ENCODE measurements at places on chromosomes 16 and 17. TPM values are rescaled to one million over a fixed set of nuclear protein-coding genes. Genes with fewer than 3 reads are reported as not detected.

DNA sequence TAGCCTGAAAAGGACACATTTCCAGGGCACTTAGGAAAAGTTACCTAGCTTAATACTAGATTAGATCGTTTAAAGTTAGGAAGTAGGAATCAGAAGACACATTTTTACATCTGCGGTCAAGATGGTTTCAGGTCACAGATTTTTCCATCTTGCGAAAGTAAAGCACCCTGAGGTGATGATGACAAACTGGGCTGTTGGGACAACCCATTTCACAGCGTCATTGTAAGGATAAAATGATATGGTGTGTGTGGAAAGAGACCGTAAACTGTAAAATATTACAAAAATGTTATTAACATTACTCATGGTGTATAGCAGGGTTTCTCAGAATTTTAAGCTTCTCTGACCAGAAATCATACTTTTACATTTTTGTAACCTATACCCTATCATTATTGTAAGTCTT is 10.1 kb upstream of the MAP2K6 start:
- peak; percentile 56 for DNase-seq

DNA sequence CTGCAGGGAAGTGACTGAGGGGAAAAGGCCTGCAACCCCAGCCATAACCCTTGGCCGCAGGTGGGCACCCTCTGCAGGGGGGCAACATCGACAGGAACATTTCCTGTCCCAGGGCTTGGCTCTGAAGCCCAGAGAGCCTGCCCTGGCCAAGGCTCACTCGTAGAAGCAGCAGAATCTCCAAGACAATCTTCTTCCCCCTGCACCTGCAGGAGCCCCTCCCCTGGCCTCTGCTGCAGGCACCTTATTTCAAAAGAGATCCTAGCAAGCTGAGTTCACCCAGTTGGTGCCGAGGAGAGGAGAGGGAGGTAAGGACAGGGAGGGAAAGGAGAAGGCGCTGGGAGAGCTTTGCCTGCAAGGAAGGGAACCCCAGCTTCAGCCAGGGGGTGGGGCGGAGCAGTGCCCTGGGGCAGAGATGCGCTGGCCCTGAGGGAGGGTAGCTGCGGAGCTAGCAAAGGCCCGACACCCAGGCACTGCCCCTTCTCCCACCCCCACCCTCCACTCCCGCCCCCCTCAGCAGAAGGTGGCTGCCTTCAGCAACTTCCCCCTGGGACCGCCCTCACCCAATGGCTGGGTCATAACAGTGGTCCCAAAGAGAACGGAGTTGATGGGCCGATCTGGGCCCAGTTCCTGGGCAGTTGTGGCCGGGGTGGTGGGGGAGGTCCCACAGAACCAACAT is 104.3 kb upstream of the TNRC6C start:
- DNase-seq: no peak

DNA sequence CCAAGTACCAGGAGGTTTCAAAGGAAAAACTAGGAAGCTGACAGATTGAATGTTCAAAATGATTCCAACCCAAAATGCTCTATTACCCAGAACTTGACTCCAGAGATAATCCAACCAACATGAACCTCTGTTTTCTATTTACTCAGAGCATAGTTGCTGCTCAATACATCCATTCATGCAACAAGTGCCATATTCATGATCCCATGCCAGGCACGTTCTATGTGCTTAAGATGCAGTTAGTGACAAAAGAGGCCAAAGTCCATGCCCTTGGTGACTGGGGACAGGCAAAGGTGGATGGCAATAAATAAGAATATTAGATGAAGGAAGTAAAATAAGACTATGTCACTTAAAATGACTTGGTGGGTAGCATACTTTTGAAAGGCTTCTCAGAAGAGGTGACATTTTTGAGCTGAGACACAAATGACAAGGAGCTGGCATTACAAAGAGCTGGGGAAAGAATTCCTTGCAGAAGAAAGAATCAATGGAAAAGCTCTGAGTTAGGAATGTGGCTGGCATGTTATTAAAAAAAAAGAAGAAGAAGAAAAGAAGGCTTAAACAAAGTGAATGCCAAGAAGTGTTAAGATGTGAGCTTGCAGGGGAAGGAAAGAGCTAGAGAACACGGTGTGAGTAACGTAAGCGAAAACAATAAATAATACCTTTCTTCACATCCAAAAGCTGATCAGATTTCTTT is 34.5 kb downstream of the TOX3 start:
- no peak for DNase-seq

DNA sequence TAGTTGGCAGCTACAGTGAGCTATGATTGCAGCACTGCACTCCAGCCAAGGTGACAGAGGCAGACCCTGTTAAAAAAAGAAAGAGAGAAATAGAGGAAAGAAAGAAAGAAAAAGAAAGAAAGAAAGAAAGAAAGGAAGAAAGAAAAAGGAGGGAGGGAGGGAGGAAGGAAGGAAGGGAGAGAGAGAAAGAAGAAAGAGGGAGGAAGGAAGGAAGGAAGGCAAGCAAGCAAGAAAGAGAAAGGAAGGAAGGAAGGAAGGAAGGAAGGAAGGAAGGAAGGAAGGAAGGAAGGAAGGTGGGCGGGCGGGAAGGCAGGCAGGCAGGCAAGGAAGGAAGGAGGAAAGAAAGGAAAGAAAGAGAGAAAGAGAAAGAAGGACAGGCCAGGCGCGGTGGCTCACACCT is 1.0 kb upstream of the SCNN1G start:
- no peak for DNase-seq

DNA sequence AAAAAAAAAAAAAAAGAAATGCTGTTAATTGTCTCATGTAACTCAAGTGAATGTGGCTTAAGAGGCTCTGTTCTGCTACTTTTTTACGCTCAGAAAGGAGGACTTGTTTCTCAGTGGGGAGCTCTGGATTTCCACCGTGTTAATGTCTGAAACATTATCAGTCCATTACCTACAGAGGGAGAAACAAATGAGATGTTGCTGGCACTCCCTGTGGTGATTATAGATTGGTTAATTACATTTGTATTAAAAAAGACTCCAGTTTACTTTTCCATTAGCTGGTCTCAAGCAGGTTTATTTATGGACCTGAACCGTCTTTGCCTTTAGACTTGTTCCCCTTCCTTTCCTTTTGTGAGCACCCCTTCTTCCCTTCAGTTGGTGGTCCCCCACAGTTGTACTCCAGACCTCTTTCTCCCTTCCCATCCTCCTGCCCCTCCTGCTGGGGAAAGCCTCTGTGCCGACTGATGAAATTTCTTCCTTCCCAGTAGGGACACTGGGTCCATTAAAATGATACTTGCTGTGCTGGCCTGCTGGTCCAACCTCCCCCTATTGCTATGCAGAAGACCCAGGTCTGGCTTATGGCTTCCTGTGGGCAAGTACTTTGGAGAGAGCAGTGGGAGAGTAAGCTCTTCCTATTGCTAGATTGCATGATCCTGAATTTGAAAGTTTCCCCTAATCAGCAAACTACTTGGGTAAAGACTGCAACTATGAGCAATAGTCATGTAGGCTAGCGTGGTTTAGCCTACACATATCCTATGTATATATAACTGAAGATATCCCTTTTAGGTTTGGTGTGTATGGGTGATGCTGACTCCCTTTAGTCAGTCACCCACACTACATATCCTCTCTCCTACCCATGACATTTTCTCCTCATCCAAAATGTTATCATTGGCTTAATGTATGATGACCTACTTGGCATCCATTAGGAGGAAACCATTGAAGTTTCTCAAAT is 8.1 kb downstream of the CDC6 start:
- no peak for DNase-seq

DNA sequence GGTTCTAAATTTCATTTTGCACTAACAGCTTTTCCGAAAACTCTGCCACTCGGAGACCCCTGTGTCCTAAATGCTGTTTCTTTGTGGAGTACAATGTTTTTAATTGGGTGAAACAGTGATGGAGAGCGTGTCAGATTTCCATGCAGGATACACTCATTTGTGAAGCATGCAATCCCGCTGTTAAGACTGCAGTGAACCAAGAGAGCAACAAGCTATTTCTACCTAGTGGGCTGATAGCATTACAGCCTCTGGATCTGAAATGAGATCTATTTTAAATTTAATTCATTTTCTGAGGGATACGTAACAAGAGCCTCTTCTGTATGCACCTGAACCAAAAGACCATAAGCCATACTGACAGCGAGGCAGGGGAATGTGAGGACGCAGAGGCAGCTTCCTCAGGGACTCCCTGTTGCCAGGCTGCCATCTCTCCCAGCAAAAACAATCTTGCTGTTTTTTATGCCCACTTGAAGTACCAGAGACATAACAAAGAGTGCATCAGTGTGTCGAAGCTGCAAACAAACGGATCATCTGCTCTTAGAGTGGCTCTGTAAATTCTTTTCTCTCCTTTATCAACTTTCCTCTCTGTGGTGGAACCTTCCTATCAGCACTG is 199.9 kb upstream of the COX10 start:
- DNase-seq: no peak

DNA sequence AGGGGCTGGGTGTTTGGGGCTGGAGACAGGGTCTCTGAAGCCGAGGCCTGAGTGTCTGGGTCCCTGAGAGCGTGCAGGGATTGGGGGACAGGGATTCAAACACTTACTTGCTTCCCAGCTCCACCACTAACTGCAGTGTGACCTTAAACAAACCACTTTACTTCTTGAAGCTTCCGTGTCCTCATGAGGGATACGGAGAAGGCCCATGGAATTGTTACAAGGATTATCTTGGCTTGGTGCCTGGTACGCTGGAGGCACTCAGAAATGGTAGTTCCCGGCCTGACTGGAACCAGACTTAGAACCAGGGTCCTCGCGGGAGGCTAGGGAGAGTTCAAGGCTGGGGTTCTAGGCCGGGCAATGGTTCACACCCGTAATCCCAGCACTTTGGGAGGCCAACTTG is 2.9 kb upstream of the CXCL16 start:
- DNase-seq: no peak

DNA sequence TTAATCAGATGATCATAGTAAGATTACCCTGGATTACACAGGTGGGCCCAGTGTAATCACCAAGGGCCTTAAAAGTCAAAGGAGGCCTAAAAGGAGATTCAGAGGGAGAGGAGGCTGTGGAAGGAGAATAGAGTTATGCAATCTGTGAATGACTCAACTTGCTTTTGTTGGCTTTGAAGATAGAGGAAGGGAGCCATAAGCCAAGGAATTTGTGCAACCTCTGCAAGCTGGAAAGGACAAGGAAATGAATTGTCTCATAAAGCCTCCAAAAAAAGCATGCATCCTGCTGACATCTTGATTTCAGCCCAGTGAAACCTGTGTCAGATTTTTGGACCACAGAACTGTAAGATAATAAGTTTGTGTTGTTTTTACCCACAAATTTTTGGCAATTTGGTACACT is 109.6 kb downstream of the CNTNAP4 start:
- peak; percentile 13 for DNase-seq

DNA sequence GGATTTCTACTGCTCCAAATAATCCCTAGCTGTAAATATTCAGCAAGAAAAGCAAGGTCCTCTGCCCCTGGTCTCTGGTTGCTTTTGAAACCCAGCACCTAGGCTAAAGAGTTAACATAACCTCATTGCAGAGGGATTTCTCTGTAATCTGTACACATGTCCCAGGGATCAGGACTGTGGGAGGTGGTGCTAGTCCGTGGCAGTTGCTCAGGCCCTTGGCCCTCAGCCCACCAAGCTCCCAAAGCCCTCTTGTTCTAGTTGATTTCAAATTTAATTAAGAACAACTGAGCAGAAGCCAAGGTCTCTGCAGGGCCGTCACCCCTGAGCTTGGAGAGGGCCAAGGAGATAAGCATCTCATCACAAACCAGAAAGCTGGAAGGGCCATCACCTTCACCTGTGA is 181.1 kb downstream of the SOX9 start:
- no peak for DNase-seq

GRCh38 chr17:4944163-4944553 is 4.1 kb downstream of the RNF167 start:
- no peak for DNase-seq

DNA sequence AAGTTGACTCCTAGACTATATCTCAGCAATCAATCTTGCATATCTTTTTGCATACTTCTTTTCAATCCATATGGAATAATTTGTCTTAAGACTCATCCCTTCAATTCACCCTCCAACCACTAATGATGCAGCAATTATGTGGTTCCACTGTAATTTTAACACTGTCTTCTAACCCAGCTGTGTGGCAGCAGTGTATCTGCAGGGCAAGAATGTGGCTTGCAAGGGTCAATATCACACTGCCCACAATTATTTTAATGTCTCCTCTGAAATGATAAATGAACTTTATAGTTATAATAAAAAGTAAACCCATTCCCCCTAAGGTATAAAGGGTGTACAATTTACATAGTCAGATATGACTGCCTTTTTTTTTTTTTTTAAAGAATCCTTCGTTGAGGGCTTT is 48.6 kb downstream of the FTO start:
- no peak for DNase-seq

DNA sequence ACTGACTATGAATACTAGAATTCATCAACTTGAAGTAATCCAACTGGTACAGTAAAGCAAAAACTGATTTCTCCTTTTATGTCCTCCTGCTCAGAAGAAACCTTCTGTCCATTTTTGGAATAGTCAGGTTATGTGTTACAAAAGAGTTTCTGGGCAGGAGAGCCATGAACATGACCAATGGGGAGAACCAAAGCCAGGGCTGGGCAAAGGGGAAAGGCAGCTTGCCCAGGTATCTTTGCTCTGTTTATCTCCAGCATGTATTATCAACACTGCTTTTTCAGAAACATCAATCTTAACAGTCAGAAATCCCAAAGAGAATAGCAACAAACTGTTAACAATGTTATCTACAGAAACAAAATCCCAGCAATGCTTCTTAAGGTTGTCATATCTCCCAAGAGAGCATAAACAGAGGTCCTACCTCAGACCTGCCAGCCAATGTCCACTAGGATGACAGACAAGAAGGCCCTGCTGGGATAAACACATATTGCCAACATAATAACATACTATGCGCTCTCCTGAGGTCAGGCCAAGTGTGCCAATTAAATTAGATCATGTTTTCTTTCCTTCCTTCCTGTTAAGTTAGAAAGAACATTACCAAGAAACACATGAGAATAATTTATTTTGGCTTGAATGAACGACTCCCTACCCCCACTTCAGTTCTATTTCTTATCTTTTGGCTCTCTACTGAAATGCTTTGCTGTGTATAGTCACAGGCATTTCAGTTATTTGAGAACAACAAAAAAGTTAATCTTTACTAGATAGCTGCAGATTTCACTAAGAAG is 28.0 kb downstream of the BLMH start:
- peak; percentile 9 for DNase-seq

DNA sequence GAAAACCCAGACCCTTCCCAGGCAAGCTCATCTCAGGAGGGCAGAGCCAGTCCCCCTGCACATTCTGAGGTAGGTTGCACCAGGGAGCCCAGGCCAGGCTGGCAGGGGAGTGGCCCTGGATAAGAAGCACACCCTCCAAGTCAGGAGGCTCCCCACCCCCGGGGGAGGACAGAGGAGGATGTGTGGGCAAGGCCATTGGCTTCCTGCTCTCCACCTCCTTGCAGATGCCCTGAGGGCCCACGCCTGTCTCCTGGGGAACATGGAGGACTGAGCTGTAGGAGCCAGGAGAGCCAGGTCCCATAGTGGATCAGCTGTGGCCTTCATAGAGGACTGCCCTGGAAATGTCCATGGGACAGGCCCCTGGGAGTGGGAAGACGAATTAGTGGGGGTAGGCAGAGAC is 126.7 kb downstream of the IRF8 start:
- DNase-seq: no peak

- DNase-seq: no peak
Measured at GRCh38 chr17:40139566-40140058, 725 bp upstream of the CASC3 start.

HOXB9 gene
- polyA plus RNA-seq: 5.6 TPM

MYO15B gene
- polyA plus RNA-seq: 33.5 TPM

HOXB1 gene
- not detected for polyA plus RNA-seq

ELMO3 gene
- 1.4 TPM for polyA plus RNA-seq

Data from A549 (cell line).